ENCODE measurements at places on chromosomes 6 and 20.

- DNase-seq: no peak
These were observed 26.7 kb downstream of the TNFAIP3 start for GRCh38 chr6:137893726-137894125.

DNA sequence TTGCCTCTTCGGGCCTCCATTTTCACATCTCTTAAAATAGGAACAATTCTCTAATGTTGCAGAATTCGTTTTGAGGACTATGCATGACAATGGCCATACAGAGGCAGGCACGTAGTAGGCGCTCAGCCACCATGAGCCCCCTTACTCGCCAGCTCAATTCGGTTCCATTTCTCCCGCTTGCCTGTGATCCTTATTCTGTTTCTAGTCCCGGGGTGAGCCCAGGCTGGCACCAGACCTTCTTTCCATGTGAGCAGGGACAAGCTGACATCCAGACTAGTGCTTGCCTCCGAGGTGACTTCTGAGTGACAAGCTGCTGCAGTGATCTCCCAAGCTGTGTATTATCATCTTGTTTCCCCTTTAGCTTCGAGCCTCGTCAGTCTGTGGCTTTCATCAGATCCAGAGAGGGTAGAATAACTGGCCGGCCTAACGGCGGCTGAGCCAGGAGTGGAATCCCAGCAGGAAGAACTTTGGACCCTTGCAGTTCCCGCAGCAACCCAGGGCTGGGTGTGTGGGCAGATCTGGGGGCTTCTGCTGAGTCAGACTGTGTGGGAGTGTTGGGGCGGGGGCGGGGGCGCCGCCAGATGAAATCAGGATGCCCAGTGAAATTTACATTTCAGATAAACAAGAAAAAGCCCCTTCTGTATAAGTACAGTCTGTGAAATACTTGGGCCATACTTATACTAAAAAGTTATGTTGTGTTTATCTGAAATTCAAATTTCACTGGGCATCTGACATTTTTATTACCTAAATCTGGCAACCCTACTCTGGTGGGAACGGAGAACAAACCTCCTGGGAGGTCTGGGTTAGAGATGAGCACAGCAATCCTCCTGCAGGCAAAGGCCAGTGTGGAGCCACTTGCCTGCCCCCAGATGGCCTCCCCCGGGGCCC, 10.9 kb downstream of the BANF2 start:
- no peak for DNase-seq

DNA sequence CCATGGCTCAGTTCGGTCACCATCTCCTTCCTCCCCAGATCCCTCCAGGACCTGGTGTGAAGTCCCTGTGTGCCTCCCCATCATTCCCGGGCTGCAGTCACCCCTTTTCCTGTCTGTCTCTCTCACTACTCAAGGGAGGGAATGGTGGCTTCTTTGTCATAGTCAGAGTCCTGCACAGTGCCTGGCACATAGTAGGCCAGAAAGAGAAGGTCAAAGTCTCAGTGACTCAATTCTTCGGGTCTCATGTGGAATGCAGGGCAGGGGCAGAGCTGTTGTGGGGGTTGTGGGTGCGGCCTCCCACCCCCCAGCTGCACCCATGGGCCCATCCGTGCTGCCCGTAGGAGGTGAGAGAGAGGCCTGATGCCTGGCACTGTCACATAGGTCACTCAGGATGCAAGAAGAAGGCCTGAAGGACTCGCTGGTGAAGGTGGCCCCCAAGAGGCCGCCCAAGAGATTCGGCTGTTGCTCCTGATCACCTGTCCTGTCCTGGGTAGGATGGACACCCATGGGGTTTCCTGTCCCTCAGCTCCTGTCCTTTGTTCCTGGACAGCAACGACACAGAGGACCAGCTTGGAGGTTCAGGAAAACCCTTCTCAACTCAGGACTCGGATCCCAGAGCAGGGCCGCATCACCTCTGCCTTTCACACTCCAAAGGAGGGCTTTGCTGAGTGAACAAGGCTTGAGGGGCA, 34.1 kb downstream of the RAB44 start:
- DNase-seq: no peak

- no peak for DNase-seq
These were observed 4.9 kb upstream of the BIRC7 start for GRCh38 chr20:63230800-63231268.

- DNase-seq: no peak
These were observed 27.4 kb downstream of the COL11A2 start for GRCh38 chr6:33164665-33165373.

GRCh38 chr20:21548390-21549035, 34.6 kb upstream of the NKX2-2 start:
- peak; percentile 62 for DNase-seq

- DNase-seq: no peak
These were observed 21.8 kb downstream of the DNAH8 start for GRCh38 chr6:38736951-38737350.

GRCh38 chr6:84848960-84849359, 84.6 kb upstream of the TBX18 start:
- no peak for DNase-seq

GRCh38 chr6:12939314-12939713, 222.7 kb downstream of the PHACTR1 start:
- no peak for DNase-seq

- DNase-seq: no peak
These were observed 11.0 kb upstream of the FAM210B start for GRCh38 chr20:56347628-56348304.

DNA sequence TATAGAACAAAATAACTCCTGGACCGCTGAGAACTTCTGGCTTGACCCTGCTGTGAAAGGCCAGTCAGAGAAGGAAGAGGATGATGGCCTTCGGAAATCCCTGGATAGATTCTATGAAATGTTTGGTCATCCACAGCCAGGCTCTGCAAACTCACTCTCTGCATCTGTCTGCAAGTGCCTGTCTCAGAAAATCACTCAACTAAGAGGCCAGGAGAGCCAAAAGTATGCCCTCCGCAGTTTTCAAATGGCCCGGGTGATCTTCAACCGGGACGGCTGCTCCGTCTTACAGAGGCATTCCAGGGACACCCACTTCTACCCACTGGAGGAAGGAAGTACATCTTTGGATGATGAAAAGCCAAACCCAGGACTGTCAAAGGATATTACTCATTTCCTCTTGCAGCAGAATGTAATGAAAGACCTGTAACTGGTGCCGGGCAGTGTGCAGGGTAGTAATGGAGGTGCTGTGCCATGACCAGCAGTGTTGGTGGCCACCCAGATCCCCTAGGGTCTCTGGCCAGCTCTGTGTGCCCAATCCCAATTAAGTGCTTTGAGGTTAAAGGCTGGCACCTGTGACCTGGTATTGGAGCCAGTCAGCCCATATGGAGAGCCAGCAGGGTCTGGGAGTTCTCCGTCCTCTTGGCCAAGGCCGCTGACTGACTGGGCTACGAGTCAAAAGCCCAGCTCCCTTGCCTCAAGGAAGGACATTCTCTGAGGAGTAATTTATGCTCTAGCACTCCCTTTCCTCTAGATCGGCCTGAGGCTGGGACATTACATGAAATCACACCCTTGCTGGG, 87.1 kb downstream of the TRMT6 start:
- no peak for DNase-seq

- DNase-seq: no peak
These were observed 20.1 kb downstream of the RNF24 start for GRCh38 chr20:3995067-3995748.

- DNase-seq: no peak
These were observed 503.7 kb downstream of the KIF16B start for GRCh38 chr20:16069389-16070010.

DNA sequence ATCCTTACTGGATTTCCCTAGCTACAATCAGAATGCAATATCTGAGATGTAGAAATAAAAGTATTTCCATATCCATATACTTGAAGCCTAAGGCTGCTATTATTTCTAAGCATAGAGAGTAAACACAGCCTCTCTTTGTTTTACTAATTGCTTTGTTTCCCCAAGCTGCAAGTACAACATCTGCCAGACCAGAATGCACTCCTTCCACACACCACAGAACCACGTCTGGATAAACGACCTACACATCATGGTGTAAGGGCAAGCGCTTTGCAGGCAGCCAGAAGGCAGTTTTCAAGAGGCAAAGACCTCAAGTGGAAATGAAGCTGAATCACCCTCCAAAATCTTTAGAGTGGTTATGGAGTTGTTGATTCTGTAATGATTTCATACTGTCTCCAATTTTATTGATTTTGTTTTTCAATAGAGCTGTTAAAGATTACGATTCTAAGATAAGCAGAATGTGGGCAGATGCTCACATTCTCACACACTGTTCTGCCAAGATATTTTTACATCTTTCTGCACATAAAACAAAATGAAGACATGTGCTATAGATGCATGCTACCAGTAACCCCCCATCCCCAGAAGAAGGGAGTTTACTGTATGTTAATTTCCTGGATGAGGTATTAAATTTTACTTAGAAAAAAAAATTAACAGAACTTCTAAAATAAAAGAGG, 88.8 kb downstream of the THEMIS start:
- DNase-seq: no peak

- no peak for DNase-seq
These were observed 93.6 kb downstream of the KIF16B start for GRCh38 chr20:16479666-16480065.

GRCh38 chr6:161410736-161411135, 136.9 kb upstream of the AGPAT4 start:
- no peak for DNase-seq

DNA sequence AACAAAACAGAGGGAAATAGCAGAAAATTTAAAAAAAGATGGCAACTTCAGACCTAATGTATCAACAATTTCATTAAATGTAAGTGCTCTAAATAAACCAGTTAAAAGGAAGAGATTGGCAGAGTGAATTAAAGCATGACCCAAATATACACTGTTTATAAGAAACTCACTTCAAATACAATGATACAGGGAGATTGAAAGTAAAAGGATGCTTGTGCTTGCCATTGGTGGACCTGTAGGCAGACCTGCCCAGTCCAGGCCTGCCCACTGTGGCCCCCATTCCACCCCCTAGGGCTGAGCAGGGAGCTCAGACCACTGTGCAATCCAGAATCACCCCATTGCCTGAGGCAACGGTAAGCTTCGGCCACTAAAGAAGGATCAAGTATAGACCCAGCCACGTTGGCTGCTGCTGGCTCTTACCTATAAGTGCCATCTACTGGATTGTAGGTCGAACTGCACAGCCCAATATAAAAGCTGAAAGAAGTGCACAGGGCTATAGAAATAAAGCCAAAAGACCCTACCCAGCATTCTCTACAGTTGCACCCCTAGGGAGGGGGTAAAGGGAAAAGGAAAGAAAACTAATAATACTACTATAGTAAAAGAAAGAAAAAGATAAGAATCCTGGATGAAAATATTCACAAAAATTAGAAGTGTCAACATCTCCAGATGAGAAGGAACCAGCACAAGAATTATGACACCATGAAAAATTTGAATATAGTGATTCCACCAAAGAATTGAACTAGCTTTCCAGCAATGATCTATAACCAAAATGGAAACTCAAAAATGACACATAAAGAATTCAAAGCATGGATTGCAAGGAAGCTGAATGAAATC, 36.1 kb downstream of the PSMB1 start:
- peak; percentile 68 for DNase-seq

DNA sequence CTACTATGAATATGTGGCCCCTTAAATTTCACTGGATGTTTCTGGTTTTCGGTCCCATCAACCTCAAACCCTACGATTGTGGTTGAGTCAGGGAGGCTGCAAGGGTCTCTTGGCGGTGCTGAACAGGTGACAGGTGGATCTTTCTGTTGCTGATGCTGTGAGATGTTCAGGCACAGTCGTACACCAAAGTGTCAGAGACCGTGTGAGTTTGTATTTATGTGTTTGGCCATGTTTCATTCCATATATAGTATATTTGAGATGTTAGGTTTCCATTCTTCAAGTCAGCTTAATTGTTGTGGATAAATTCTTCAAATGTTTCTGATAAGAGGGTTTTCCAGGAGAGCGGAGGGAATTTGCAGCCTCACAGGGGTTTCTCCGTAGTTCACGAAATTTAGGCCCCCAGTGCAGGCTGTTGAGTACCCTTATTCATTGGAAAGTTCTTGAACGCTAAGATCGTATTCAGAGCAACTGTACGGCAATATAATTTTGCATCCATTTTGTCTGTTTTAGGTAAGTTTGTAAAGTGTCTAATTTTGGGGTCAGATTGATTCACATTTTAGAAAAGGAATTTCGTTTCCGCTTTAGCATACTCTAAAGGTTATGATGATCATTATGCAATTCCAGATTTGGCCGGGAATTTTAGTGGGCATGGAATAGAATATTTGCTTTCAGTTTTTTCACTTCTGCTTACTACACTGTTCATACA, 1.2 kb downstream of the TAB2 start:
- peak; percentile 66 for DNase-seq

GRCh38 chr20:36408219-36408618, 102.1 kb downstream of the DLGAP4 start:
- DNase-seq: no peak

DNA sequence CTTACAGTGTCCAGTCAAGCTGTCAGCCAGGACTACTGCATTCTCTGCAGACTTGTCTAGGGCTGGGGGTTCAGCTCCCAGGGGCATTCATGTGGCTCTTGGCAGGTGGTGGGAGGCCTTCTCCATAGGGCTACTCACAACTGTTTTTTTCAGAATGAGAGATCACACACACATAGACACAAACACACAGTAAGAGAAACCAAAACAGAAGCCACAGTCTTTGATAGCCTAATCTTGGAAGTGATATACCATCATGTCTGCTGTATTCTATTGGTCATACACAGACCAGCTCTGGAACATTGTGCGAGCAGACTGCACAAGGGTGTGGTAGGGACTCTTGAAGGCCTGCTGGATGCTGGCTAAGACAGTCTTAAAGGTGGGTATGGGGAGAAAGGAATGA, 13.5 kb downstream of the TMEM170B start:
- DNase-seq: no peak

Measured in activated CD8-positive, alpha-beta memory T cell treated with anti-CD3 and anti-CD28 coated beads for 24 hours (primary cell).